NCI-H526 (cell line): ENCODE measurements at places on chromosomes 2 and 18.

GRCh38 chr2:9831670-9832069 is 11.6 kb upstream of the TAF1B start:
- no peak for DNase-seq

DNA sequence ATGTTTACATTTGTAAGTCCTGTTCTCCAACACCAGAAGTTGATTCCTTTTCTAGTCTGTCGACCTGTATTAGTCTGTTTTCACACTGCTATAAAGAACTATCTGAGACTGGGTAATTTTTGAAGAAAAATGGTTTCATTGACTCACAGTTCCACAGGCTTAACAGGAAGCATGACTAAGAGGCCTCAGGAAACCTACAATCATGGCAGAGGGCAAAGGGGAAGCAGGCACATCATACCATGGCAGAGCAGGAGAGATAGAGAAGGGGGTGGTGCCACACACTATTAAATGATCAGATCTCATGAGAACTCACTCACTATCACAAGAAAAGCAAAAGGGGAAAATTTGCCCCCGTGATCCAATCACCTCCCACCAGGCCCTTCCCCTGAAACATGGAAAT is 112.8 kb upstream of the MAP3K20 start:
- no peak for DNase-seq

GRCh38 chr2:11127761-11128160 is 27.5 kb upstream of the SLC66A3 start:
- DNase-seq: no peak

DNA sequence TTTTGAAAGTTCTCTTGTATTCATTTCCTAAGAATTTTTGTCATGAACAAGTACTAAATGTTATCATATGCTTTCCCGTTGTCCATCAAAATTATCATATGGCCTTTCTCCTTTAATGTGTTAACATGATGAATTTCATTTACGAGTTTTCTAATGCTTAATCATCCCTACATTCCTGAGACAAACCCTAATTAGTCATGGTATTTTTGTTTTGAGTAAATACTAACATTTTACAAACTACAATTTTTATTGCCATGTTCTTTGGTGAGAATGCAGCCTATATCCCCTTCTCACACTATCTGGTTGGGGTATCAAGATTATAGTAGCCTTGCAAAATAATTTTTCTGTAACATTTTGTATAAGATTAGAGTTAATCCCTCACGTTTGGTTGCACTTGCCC is 14.5 kb downstream of the SMAD2 start:
- DNase-seq: no peak

GRCh38 chr18:11826836-11827235 is 24.4 kb upstream of the CHMP1B start:
- DNase-seq: no peak

- DNase-seq: no peak
These were observed 7.2 kb downstream of the PMS1 start for GRCh38 chr2:189791338-189792042.

- peak; percentile 79 for DNase-seq
These were observed 570 bp downstream of the SCRN3 start for GRCh38 chr2:174395969-174396630.

- DNase-seq: peak; percentile 79
These were observed 15.9 kb upstream of the TMEM214 start for GRCh38 chr2:27016801-27017325.

DNA sequence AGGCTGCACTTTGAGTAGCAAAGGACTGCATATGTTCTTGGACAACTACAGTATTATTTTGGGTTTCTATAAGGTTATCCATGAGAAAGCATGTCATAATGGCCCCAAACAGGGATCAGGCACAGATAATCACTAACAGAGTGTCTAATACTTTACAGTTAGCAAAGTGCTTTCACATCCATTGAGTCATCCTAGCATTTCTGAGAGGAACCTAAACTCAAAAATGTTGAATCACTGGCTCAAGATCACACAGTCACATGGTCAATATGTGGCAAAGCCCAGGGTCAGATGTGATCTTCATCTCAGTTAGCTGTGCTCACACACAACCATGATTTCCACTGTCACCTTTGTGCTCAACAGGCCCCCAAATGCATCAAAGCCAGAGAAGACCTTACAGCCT is 156.1 kb upstream of the VRK2 start:
- no peak for DNase-seq

DNA sequence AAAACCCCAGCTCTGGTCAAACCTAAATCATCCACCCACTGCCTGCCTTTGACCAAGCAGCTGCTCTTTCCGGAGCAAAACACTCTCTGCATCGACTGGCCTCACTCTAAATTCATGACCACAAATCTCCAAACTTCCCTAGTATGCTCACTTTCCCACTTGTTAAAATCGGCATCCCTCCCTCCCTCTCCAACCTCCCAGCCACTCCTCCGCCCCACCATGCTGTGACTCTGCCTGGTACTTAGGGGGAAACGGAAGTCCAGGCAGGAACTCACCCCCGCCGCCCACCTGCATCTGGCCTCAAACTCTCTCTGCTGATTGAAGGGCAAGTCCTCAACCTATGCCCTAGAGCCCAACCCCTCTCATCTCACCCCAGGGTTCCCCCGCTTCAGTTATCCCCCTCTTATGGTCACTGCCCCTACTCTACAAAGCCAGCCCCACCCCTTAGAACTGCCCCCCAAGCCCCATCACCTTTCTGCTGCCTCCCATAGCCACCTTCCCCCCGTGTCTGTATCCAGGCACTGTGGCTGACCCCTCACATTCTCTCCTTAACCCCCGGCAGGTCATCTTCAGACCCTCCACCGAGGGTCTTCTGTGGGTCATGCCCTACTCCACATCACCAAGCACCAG is 3.8 kb upstream of the ADRA2B start:
- DNase-seq: no peak

- peak; percentile 15 for DNase-seq
These were observed 242.5 kb downstream of the SH3BP4 start for GRCh38 chr2:235194351-235194750.

GRCh38 chr2:45964906-45965305 is 313.4 kb downstream of the PRKCE start:
- DNase-seq: no peak

DNA sequence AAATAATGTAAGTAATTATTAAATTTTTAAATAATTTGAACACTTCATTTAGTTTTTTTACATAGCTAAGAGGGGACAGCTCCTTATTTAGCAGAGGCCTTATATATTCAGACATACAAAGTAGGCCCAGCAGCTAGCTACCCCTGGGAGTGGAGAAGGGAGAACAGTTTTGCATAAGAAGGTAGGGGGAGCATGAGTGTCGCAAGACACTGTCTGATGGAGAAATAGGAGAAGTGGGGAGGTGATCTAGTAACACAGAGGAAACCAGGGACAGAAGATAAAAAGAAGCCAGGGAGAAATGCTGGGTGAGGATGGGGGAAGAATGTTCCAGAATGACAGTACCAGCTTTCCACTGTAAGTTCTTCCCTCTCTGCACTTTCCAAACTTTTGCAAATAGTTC is 16.0 kb upstream of the RGPD4 start:
- DNase-seq: peak; percentile 20

DNA sequence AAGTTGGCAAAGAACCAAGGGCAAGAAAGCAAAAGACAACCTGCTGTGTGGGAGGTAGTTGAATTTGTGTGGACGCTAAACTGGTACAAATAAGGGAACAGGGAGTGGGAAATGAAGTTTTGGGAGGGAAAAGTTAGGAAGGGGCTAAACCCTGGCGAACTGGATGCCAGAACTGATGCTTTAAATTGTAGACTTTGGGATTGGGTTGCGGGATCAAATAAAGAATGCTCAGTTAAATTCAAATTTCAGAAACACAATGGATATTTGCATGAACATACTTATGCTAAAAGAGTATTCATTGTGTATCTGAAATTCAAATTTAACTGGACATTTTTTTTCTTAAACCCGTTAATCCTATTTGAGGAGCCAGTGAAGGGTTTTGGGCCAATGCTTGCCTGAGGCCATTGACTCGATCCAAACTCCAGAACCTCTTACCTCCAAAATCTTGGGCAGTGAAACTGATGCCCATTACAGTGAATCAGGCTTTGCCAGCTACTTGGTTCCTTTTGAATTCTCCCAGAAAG is 44.2 kb upstream of the YWHAQ start:
- DNase-seq: peak; percentile 19

DNA sequence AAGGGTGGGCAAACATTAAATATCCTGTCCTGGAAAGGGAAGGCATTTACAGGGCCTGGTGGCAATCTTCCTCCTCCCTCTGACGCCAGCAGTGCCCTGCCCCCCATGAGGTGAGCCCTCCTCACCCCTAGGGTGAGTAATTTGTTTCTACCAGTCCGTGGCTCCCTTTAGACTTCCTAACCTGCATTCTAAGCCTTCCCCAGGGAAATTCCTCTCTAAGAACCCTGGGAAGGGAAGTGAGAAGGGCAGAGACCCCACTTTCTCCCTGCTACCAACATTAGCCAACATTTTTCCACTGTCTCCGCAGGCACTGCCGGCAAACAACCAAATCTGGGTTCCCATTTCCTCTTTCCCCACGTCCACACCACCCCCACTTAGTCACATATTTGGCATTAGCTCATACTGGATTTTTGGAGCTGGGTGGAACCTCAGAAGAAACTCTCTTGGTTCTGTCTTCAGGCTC is 69.3 kb downstream of the NRP2 start:
- DNase-seq: no peak
